ENCODE measurements at places on chromosomes 2 and 18.

DNA sequence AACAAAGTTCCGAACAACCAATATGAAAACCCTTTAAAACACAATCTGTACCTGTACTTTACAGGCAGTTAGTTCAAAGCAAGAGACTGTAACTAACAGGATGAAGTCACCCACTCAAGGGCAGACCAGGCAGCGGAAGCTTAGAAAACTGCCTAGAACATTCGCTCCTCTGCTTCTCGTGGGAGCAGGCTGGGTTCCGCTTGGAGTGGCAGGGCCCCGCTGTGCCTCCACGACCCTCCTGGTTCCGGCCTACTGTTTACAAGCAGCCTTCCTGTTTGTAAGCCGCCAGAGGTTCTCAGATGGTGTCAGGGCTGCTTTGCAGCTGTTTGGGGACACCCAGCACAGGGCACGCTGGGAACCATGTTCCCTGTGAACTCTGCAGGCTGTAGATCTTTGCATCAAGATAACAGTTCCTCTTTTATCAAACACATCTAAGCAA, 31.3 kb downstream of the CIB4 start:
- no peak for DNase-seq

DNA sequence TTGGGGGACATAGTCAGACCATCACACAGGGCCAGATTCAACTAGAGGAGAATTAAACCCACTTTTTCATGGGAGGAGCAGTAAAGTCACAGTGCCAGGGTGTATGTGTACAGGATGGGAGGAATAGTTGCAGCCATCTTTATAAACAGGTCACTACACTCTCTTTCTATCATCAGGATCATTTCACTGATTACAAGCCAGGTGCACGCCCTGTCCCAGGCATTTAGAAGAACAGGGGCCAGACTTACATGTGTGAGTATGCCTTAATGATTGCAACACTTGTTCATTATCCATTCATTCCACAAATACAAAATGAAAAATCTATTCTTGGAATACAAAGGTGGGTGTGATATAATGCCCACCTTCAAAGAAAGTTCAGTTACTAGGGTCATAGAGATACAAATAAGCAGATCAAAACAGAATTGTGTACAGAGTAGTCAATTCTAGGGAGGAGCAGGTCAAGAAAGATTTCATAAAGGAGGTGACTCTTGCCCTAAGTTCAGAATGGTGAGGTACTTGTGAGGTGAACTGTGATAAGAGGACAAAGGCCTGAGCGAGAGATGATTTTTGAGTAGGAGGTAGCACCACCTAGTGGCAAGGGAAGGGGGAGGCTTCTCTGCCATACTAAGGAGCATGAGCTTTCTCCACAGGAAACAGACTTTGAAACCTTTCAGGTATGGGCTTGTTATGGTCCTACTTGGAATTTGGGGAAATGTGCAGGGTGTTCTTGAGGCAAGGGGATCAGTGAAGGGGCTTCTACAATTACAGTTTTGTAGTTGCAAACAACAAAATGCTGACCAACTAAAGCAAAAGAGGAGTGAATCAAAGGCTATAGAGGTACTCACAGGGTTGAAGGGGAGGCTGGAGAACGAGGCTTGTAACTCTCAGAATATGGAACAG, 156.3 kb downstream of the SUCLG1 start:
- DNase-seq: no peak

DNA sequence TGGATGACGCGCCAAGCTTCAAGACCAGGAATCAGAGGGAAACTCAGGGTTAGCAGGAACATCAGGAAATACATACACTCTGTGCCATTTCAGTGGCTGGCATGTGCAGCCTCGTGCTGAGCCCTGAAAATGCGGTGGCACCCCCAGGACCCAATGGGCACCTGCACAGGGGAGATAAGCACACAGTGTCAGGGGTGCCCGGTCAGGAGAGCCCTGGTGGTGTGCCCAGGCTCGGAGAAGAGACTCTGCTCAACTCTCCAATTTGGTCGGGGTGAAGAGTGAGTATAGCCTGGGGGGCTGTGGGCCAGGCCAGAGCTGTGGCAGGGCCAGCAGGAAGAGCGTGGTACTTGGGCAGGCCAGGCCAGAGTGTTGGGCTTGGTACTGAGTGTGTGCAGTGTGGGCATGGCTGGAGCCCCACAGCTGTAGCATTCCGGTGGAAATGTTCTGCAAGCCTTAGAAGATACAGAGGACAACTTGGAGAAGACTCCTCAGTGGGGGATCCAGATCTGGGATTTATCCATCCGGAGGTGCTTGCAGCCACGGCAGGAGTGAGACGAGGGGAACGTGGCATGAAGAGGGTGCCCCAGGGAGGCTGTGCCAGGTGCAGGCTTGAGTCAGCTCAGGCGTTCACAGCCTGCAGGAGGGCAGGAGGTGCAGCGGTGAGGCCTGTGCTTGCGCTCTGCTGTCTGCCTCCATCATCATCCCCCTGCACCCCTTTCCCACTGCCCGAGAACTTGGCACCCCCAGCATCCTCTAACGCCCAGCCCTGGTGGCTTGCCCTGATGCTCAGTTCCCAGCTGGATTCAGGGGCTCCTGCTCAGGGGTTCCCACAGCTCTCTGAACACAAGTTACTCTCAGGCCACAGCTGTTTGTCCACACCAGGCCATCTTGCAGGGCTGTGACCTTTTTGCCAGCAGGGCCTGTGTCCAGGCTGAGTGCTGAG, 451.7 kb upstream of the HS6ST1 start:
- DNase-seq: no peak

- no peak for DNase-seq
Observed at GRCh38 chr2:134078354-134078753, 175.5 kb upstream of the MGAT5 start.

- DNase-seq: no peak
Observed at GRCh38 chr2:168566974-168567665, 111.0 kb downstream of the CERS6 start.

DNA sequence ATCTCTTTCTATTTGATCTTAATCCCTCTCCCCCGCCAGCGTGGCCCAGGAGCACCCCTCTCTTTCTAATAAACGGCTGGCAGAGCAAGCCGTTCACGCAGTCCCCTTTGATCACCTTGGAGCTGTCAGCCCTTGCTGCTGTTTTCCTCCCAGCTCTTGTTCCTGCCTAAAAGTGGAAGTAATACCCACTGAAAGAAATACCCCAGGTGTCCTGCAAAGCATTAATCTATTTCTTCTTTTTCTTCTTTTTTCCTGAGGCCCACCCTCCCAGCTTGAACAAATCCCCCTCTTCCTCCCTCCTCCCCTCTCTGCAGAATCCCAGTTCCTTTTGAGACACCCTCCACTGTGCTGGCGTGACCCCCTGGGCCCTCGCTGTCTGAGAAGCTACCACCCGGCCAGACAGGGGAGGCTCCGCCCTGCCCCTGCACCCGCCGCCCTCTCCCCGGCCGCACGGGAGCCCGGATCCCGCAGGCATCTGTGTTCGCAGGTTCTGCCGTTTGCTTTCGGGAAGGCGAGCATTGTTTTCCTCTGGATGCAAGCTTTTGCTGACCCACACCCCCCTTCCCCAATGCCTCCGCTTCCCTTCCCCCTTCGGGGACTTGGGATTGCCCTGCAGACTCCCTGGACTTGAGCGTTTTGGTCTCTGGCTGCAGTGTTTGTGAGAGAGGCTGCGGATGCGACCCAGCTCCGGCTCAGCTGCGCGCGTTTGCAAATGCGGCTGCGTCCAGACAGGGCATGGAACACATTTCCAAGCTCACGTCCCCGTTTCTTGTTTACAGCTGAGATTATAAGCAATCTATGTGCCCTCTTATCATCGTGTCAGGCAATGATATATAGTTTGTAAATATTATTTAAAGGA, 631.5 kb downstream of the NYAP2 start:
- no peak for DNase-seq

DNA sequence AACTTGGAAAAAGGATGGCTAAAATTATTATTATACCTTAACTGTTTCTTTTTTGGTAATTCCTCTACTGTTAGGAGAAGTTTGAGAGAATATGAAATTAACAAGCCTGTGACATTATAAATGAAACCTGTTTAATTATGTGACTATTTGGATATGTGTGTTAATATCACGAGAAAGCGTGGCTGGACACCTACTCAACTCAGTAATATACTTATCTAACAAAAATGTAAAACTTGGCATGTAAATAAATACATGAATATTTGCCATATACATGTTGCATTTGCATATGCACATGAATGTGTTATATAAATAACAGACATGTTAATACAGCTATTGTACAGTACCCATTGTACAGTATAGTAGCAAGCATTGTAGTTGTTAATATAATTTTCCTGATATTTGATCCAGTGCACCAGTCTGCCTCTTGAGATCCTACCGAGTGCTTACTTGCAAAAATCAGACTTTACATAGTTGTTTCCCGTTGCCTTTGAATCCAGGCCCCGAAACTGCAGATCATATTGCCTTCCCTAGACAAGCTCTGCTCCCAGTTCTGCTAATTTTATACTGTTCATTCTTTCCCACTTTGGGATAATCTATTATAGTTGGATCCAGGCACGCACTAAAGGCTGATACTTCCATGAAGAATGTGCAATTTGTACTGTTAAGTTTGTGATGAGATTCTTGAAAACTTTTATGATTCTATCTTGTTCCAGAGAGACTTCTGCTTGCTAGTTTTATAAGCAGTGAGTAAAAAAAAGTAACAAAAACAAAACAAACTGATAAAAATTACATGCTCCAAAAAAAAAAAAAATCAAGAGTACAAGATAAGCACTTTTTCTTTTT, 395.6 kb downstream of the ARHGAP15 start:
- no peak for DNase-seq

DNA sequence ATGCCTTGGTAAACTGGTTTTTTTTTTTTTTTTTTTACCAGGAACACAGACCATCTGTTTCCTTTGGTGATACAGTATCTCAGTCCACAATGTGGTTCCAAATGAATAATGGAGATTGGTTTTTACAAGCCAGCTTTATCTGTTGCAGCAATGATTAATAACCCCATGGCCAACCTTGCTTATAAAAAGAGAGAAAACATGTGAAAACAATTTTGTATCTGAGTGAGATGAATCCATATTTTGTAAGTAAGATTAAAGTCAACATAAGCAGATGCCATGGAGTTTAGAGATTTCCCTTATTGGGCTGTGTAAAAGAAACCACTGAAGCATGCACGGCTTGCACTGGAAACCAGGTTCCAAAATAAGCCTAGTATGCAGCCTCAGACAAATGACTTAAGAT, 108.6 kb upstream of the CNTNAP5 start:
- no peak for DNase-seq

DNA sequence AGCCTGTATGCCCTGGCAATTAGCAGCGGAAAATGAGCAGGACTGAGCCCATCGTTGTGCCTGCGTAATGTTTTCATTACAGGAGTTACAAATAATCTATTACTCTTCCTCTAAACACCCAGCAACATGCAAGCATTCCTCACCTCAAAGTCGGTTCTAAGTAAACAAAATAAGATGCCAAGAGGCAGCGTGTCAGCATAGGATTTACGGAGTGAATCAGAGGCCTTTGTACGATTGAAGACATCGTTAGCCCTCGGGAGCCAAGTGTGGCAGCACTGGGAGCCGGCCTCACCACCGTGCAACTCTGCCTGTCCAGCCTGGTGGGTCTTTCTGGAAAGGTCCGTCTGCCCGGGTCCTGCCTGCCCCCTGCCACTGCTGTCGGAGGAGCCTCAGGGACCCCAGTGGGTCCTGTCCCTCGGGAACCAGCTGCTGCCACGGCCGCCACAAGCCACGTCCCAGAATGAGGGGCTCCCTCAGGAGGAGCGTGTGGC, 80.1 kb upstream of the CTDP1 start:
- no peak for DNase-seq

DNA sequence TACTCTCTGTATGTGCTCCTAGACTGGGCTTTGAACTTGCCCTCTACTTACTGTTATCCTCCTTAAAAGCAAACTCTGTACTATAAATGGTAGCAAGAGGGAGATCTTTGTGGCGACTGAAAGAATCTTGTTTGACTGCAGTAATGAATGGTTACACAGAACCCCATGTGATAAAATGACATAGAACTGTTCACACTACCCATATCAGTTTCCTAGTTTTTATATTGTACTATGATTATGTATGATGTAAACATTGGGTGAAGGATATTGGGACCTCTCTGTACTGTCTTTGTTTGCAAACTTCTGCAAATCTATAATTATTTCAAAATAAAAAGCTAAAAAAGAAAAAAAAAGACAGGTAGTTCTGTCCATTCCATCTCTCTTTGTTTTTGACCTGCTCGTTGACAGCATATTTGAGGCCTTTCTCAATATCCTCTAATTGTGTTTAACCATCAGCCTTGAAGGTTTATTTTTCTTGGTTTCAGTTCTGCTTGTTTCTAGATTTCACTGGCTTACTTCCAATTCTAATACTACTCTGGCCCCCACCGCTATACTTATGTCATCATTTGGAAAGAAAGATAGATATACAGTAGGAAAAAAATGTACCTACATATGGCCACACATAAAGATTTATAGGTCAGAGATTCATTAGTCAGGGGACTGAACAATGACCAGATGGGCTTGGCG, 79.2 kb upstream of the MYO3B start:
- no peak for DNase-seq

- DNase-seq: no peak
Observed at GRCh38 chr18:31486165-31486564, 11.8 kb upstream of the DSG2 start.

DNA sequence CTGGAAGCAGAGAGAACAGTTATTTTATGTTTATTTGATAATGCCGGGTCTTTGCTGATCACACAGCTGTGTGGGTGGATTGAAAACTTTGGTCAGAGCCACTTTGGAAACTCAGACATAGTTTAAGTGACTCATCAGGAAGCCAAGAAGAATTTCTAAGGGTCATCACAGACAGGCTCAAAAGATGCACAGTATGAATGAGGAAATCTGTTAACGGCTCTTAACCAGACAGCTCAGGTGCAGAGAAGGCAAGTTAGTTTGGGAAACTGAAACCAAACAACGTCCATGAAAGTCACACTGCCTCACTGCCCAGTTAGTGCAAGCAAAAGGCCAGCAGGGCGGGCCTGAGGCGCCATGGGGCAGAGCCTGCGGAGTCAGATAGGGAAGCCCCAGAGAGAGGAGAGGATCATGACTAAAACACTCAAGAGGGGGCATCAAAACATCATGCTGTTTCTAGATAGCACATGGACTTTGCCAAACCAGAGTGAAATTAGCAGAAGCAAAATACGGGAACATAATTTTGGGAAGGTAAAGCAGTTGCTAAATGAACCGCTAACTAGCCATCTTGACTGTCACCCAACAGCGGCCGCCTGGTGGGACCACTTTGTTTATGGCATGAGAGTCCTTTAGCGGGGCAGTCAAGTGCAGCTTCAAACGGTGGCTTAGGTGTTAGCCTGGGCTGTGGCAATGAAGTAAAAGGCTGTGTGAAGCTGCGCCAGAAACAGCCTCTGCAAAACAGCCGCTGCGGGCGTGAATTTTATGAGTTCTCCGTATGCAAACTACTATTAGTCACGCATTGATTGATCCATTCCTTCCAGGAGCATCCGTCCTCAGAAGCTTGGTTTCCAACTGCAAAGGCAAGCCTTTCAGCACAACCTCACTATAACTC, 101.2 kb downstream of the KCTD18 start:
- DNase-seq: no peak
